Suppressor macrophage treated with lipopolysaccharide for 1 hour (primary cell): ENCODE measurements at places on chromosomes 12 and 14.

DNA sequence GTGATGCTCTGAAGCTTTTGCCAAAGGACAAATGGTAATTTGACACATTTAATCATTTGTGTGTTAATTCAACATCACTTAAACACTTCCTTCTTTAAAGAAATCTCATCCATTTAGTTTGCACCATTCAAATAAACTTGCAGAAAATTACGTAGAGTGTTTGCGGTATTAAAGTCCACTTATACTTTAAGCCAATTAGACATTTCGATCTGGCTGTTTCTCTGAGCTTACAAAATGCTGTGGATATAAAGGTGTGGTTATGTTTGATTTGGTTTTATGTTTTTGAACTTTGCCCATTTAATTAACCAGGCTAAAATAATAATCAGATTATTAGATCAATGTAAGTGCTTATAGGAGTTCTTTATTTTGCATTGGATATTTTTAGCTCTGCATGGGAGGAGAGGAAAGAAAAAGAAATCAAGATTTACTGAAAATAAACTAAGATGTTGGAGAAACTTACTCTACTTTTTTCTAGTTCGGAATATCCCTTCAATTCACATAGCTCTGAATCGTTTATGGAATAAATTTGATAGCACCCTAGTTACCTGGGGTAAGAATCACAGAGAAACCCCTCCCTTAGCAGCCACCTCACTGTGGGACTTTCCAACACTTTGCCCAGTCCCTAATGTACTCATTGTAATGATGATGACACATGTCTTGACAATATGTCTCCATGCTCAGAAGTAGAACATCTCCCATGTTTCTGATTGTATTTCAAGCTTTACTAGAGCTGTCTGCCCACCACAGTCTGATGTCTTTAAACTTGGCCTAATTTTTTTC, 268.0 kb downstream of the BTG1 start:
- peak; percentile 78 for DNase-seq

- DNase-seq, result peak; percentile 83
Observed at GRCh38 chr12:9114946-9115345, 773 bp downstream of the A2M start.

DNA sequence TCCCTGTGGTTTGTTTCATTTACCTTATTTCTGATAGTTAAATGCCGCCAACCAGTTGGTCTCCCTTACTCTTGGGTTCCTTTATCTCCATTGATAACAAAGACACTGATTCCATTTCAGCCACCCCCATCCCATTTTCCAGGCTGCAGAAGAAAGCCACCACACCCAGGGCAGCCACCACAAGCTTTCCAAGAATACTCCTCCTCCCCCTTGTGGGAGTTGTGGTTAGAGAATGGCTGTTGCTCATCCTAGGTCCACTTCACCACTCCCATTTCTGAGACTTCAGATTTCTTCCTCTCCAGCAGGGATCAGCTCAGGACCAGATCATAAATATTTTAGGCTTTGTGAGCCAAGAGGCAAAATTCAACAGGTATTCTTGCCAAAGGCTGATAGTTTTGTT, 73.9 kb downstream of the ANO4 start:
- DNase-seq, result no peak

DNA sequence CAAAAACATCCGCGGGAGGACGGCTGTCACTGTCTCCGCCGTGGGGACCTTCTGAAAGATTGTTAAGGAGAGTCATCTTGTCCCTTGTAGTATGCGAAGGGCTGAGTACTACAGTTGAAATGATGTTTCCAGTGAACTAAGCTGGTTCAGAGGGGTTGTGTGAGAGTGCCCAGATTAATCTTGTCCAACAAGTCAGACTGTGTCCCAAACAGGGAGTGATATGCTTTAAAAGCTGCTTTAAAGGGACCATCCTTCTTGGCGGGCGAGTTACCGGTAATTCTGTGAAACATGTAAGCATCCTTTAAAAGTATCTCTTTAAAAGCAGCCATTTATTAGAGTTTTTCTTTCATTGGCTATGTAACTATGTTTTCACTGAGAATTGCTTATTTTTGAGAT, 1.1 kb downstream of the WDR20 start:
- DNase-seq, result no peak

DNA sequence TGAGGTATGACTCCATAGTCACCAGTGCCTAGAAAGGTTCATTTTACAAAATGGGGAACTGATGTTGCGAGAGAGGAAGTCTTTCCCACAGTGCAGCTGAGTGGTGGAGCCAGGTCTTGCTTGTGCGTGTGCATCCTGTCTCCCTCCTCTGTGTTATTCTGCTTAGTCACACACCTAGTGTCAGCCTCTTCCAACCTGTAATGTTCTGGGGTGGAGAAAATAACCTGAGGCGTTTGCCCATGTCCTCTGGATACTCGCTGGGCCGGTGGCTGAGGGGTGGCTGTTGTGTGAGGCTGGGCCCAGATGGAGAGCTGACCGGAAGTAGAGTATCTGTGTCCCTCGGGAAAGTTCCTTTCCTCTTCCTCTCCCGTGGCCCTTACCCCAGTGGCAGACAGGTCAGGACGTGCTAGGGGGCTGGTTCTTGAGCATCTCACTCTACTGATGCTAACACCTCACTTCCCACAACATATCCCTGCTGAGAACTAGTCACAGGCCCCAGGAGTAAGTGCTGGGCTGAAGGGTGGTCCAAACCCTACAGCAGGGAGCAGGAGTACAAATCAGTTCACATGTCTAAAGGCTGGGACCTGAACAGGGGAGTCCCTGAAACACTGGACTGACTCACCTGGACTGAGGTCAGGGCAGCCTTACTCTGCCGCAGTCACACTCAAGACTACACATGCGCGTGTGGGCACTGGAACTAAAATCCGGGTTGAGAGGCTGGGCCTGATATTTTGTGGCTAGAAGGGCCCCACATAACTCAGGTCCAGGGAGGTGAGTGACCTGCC, 7.0 kb downstream of the MLF2 start:
- DNase-seq, result peak; percentile 85

GRCh38 chr12:50338920-50339645, 55.8 kb upstream of the LIMA1 start:
- no peak for DNase-seq

DNA sequence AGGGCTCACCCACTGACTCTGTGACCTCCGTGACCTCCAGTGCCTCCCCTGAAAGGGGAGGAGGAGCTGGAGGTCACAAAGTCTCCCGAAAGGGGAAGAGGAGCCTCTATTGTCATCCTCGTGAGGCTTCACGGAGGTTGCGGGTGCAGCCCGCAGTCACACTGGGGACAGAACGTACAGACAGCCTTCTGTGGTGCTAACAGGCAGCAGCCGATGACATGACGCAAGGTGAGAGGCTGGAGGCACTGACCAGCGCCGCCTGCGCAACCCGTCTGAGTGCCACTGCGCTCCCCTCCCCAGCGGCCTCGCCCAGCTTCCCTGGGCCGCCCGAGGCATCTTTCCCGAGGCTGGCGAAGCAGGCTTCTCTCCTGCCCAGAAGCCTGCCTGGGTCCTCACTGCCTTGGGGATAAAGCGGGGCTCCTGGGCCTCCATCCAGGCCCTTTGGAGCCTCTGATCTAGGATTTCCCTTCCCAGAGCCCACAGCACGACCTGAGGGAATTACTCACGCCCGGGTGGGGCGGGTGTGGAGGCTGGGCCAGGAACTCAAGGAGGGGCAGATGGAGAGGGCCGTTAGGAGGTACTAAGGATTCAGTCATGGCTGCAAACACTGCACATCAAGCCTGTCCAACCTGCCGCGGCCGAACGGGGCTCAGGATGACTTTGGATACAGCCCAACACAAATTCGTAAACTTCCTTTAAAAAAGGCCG, 12.3 kb upstream of the LBHD2 start:
- DNase-seq, result peak; percentile 35

DNA sequence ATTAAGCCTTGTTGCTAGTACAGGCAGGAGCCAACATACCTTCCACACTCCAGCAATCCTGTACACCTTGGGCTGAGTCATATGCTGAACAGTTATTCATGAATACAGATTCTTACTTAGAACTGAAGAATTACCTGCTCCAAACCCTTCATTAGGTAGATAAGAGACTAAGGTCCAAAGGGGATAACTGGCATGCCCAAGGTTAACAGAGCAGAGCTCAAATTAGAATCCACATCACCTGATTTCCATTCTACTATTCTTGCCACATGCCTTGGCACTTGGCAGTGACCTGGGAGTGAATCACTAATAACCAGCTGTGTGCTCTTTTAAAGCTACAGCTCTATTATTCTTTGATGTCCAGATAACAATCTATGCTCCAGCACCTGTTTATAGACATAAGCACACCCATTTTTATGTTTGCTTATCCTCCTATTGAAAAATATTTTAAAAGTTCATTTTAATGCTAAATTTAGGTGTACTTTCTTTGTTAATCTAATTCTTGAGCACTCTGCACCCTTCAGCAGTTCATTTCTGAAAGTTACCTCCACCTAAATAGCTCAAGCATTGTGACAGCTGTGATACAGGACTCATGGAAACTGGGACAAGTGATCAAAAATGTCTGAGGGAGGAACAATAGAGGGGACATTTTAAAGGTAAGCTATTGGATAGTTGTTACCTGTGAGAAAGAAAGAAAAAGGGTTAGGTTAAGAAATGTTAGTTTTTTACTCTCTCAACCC, 19.4 kb downstream of the LPCAT3 start:
- DNase-seq, result no peak

DNA sequence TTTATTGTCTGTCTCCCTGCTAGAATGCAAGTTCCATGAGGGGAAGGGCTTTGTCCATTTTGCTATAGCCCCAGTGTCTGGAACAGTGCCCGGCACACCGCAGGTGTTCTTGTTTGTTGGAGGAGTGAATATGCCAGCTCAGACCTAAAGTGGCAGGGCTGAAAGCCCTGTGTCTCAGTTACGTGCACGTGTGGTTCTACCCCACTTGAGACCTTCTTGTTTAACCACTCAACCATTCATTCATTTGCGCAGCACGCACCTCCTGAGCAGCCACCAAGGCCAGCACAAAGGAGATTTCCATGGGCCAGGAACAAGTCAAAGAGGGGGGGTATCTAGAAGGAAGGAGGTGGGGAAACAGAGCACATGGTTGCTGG, 338.0 kb upstream of the FKBP4 start:
- DNase-seq, result no peak

- DNase-seq, result no peak
Observed at GRCh38 chr12:92886131-92886530, 43.0 kb downstream of the EEA1 start.

DNA sequence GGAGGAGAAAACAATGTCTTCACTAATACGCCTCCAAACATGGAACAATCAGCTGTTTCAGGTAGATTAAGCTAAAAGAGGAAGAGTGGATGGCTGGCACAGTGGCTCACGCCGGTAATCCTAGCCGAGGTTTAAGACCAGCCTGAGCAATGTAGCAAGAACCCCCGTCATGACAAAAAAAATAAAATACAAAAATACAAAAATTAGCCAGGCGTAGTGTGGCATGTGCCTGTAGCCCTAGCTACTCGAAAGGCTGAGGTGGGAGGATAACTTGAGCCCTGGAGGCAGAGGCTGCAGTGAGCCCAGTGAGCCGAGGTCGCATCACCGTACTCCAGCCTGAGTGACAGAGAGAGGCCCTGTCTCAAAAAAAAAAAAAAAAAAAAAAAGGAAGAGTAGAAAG, 1.2 kb upstream of the MED13L start:
- no peak for DNase-seq

DNA sequence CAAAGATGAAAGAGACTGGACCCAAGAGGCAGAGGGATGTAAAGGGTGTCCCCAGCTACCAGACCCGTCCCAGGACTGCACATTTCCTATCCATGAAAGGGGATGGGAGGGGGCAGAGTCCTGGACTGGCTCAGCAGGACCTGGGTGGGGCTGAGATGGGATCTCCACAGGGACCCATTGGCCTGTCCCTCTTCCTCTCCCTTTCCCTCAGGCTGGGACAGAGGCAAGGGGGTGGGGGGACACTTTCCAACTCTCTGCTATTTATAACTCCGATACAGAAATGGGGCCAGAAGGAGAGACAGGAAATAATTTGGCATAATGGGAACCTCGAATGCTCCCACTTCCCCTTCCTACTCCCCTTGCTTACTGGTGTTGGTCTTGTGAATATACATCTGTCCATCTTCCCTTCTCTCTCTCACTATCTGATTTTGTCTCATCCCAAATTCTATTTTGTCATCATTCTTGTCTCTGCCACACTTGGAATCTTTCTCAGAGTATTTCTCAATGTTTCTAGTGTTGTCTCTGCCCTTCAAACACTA, 1.1 kb upstream of the ITGA7 start:
- DNase-seq, result no peak

- no peak for DNase-seq
Observed at GRCh38 chr12:44873898-44874297, 2.2 kb downstream of the NELL2 start.

DNA sequence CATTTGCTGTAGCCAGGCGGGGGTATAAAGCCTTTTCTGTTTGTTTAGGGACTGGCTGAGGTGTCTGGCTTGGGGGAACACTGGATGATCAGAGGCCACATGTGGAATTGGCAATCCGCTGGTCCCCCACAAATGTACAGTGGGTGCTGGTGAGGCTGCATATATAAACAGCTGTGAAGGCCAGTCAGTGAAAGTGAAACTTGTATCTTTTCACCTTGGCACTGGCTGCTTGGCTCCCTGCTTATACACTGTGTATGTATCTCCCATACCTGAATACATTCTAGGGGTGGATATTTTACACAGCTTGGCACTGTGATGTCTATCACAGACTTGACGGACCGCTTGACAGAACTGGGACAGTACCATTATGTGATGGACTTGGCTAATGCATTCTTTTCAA, 246.8 kb upstream of the AVPR1A start:
- no peak for DNase-seq

DNA sequence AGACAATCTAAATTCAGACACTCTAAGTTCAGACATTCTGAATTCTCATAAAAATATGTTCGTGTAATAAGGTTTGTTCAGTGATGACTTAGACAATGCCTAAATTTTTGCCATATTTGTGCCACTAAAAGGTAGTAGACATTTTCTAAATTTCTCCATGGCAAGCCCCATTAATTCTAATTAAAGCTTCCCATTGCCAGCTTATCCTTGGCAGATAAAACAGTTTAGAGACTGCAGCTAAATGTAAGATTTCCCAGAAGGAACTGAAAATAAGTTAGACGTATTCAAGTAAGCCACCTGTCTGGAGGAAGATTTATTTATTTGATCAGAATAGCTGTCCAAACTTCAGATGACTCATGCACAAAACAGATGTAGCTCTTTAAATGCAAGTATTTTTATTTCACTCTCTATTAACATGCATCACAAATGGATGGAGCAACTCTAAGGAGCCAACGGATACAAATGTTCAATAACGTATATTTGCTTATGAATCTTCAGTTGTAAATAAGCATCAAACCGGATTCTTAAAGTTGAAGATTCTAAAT, 130.4 kb downstream of the SLC2A13 start:
- no peak for DNase-seq

DNA sequence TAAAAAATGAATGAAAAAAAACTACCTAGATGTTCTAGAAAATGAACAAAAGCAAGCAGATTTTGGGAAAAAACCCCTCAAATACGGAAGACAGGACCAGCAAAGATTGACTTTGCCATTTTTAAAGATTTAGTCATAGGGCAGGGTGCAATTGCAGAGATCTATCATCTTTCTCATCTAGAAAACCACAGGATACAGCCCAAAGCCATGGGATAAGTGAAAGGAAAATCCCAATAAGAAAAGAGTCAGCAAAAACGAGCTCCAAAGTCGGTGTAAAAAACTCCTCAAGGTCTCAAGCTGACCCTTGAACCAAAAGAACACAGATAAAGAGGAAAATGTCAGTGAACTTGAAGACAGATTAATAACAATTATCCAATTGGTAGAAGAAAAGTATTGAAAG, 28.0 kb downstream of the CEP290 start:
- DNase-seq, result no peak
